ENCODE measurements at places on chromosomes 12 and 14.

- DNase-seq = no peak
These were observed 48.0 kb downstream of the ZNF664 start for GRCh38 chr12:124021007-124021406.

GRCh38 chr12:48556631-48557030, 13.2 kb downstream of the LALBA start:
- DNase-seq = no peak

DNA sequence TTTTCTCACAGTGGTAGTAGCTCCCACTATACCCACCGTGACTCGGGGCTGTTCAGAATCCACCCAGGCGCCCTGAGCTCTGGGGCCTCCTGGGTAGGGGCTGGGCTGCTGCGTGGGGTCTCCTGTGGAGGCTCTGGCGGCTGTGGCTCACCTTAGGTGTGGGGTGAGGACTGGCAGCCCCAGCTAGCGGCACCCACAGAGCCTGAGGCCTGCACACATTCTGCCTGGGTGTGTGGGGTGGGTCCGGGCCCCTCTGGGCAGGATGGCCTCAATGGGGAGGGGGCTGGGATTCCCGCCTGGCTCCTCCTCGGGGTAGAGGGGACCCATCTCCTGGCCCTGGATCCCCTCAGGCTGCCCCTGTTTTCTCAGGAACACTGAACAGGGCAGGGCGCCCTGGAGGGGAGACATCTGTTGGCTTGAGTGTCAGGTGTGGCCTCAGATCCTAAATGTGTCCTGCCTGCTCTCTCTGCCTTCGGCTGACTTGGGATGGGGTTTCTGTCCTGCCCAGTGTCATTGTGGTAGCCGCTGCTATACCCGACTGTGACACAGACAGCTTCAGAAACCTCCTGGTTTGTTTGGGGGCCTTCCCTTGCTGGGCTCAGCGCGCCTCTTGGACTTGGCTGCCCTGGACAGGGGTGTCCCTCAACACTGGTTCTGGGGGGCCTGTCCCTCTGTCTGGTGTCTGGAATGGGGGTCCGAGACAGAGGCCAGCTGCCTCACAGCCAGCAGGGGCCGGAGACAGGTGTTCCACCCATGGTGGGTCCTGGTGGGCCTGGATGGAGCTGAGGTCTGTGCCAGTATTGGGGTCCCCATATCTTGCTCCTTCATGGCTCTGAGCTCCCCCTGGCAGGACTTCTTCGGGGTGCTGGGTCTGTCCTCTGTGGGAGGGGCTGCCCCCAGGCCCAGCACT, 354.9 kb downstream of the TMEM121 start:
- no peak for DNase-seq

- DNase-seq = no peak
These were observed 115.2 kb downstream of the PRICKLE1 start for GRCh38 chr12:42474391-42474790.

DNA sequence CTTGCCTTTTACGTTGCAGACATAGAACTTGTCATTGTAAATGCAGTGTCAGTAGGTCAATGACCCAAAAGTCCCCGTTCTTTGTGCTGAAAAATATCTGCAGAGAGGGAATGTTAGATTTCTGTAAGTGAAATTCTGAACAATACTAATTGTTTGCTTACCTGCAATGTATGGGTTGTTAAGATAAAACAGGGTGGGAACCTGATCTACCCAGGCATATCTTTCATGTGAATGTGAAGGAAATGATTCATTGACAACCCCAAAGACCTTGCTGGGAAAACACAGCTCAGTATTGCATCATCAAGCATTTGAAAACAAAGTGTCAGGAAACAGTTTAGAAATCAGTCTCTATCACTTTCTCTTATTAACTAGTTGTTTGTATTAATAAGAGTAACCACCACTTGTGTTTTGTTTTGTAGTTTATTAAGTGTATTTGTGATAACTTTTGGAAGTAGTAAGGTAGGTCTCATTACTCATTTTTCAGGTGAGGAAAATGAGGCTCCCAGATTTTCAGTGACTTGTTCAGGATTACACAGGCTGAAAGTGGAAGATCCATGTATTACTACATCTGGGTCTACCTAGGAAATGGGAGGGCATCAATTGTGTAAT, 57.9 kb upstream of the SLC38A2 start:
- peak; percentile 46 for DNase-seq

- DNase-seq = peak; percentile 77
These were observed 51.1 kb downstream of the GTF2A1 start for GRCh38 chr14:81169711-81170103.

DNA sequence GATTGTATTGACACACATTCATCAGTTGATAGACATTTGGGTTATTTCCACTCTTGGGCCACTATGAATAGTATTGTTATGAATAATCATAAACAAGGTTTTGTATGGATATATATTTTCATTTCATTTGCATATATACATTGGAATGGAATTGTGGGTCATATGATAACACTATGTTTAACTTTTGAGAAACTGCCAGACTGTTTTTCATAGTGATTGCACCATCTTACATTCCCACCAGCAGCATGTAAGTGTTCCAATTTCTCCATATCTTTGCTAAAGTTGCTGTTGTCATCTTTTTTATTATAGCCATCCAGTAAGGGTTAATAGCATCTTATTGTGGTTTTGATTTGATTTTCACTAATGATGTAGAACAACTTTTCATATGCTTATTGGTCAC, 198.5 kb upstream of the PPFIA2 start:
- no peak for DNase-seq

GRCh38 chr14:102663440-102663839, 71.0 kb downstream of the RCOR1 start:
- no peak for DNase-seq

- DNase-seq = peak; percentile 55
These were observed 945 bp upstream of the HIP1R start for GRCh38 chr12:122834104-122834920.

DNA sequence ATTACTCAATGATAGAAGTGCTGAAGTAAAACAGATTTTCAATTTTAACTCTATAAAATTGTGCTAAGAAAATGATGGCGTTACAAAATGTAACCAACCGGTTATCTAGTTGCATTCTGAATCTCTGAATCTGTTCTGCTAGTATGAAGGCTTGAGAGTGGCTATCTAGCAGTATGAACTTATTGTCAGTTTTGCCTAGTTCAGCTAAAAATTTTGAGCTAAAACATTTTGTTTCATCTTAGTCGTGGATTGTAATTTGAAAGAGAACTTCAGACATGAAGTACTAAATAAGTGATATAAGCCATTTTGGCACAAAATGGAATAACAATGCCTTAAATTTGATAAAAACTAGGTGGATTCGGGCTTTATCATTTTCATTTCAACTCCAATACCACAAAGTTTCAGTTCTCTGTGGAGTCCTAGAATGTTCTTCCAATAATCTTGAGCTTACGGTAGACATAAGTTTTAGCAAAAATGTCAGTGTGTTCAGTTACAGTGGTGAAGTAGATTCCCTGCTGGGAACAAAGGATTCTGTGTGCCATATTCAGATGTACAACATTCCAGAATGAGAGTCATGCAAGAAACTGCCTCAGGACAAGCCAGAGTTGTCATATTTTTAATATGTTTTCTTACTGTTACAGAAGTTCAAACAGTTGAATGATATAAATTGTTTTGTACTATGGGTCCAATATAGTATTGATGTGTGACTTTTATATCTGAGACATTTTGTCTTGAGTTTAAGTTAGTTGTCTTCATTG, 28.1 kb downstream of the ATP6V1D start:
- no peak for DNase-seq

DNA sequence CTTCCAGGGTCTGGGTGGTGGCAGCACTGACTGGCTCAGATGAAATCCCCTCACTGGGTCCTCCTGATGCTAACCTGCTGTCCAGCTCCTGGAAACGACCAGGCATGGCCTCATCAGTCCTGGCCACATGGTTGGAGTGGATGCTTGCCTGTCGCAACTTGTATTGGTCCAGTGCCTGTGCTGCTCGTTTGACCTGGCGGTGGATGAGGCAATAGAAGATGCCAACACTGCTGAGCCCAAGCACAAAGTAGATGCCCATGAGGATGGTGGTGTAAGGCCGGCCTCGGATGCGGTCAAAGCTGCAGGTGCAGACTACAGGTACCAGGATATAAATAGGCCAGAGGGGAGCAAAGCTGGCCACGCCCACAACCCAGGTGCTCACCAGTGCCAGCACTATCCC, 1.2 kb downstream of the GPR84 start:
- DNase-seq = no peak

DNA sequence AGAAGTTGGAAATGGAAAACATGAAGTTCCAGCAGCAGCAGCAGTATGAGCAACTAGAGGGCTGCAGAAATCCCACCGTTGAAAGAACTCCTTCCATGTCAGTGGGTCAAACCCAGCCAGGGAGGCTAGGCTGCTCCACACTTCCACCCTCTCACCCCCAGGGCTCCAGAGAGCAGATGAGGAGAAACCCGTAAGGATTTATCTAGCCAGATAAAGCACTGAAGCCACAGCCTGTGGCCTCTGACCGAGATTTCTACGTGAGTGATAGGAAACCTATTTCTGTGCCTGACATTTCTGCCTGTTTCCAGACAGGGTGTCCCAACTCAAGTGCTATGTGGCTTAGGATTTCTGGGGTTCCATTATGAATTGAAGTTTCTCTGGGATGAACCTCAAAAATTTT, 100.0 kb upstream of the EEA1 start:
- no peak for DNase-seq

DNA sequence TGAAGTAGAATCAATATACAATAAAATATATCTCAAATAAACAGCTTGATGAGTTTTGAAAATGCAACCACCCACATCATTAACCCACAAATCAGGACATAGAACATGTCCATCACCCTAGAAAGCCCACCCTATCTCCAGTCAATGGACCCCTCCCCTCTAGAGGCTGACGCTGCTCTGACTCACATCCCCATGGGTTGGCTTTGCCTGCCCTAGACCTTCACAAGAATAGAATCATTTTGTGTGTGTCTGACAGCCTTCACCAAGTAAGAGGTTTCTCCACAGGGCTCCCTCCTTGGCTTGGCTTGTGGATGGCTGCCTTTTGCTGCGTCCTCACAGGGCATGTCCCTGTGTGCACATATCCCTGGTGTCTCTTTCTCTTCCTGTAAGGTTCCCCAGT, 250.2 kb upstream of the RTL1 start:
- no peak for DNase-seq
